GM23338 (cell line): ENCODE measurements at places on chromosomes 5 and 9. TPM values are rescaled to one million over a fixed set of nuclear protein-coding genes. Genes with fewer than 3 reads are reported as not detected.
A peak's percentile ranks its signal among the peaks of the same experiment; 100 is the strongest.

- DNase-seq = peak; percentile 78
Observed at GRCh38 chr5:173328844-173329490, 753 bp upstream of the STC2 start.

DNA sequence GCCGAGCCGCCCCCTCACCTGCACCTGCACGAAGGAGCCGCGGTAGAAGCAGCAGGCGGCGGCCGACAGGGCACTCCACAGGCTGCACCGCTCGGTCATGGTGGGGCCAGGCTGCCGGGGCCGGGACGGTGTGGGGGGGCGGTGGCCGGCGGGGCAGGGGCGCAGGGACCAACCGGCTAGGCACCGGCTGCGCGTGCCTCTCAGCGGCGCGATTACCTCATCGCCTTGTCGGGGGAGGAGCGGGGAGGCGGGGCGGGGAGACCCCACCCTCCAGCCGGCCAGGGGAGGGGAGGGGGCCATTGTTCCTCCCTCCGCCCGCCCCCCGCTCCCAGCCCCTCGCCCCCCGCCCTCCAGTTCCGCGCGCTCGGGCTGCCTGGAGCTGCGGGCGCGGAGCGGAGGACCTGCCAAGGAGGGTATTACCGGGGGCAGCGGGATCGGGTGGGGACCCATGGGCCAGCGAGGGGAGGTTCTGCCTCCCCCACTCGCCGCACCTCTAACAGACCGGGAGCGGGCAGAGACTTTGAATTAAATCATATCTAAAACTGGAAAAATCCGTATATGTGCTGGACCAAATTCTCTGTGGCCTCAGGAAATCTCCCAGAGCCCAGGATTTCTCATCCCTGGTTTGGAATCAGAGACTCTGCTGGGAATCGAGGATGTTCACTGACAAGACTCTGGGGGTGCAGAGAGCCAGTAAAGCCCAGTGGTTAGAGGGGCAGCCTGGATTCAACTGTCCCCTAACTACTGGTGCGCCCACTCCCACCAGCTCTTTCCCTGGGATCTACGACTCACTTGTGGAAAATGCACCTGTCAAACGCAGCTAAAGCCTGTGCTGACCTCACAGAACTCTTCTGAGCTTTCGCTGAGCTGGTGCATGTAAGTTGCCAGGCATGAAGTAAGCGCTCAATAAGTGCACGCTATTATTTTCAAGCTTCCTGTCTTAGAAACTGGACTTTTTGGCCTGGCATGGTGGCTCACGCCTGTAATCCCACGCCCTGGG, 20.3 kb upstream of the TOR2A start:
- peak; percentile 87 for DNase-seq

DNA sequence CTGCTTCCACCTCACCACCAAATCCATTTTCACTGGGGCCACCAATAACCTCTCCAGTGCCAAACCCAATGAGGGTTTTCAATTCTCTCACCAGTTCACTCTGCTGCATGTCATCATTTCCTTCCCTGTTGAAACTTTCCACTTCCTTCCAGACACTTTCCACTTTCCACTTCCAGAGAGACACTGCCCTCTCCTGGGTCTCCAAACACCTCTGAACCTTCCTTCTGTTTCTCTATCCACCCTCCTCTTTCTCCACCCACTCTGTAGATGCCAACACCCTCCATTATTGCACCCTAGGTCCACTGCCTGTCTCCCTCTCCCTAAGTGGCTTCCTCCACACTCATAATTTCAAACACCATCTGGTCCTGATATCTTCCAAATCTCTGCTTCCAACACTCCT, 39.6 kb downstream of the PDE6A start:
- no peak for DNase-seq

DNA sequence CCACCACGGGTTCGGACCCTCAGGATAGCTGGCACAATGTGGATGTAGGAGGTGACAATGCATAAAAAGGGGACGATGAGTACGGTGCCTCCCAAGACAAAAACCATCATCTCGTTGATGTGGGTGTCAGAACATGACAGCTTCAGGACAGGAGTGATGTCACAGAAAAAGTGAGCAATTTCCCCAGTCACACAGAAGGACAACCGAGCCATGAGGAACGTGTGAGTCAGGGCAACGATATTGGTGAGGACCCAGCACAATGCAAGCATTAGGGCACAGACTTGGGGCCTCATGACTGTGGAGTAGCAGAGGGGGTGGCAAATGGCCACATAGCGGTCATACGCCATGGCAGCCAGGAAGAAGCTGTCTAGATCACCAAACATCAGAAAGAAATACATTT, 491 bp downstream of the OR1N1 start:
- no peak for DNase-seq

DNA sequence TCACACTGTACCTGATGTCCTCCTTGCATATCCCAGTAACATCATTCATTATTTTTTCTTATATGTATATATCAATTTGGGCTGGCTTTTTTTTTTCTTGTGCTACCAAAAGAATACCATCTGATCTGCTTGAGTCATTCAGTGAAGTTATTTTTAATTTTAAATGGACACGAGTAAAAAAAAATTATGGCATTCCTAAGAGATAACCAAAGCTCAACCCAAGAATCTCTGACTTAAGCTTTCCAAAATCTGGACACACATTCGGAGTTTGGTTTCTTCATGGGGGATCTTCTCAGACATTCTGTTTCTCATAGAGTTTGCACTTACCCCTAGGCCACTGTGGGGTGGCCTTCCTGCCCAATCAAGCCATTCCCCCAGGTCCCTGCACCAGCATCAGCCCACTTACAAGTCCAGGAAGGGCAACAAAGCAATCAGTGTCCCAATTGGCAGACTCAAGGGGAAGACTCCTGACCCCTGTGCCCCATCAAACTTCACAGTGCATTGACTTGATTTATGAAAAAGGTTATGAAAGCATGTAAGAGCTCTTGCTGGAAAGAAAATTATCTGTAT, 49.2 kb upstream of the SPDL1 start:
- no peak for DNase-seq

DNA sequence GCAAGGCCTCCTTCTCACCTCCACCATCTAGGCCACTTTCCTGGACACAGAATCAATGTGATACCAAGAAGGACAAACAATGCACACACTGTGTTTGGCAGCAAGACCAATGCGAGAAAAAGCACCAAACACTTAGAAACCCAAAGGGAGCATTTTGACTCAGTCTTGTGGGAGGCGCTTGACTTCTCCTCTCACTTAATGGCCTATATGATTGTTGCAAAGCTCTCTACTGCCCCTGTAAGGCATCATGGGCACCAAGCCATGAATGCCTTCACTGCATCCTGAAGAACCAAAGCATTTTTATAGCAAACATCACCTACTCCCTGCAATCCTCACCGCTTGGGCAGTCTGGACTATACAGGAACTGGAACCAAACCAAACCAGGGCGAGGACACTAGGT, 57.5 kb downstream of the CDH6 start:
- no peak for DNase-seq

ELAVL2 gene
- total RNA-seq = 39.0 and 42.4 TPM in 2 replicates

DIRAS2 gene
- 0.28 and 1.4 TPM in 2 replicates for total RNA-seq

FOXD4L5 gene
- total RNA-seq = not detected in 2 replicates

HK3 gene
- total RNA-seq = not detected in 2 replicates

SLC2A6 gene
- total RNA-seq = 30.9 and 39.3 TPM in 2 replicates
